ENCODE measurements at places on chromosomes 11 and 22.

DNA sequence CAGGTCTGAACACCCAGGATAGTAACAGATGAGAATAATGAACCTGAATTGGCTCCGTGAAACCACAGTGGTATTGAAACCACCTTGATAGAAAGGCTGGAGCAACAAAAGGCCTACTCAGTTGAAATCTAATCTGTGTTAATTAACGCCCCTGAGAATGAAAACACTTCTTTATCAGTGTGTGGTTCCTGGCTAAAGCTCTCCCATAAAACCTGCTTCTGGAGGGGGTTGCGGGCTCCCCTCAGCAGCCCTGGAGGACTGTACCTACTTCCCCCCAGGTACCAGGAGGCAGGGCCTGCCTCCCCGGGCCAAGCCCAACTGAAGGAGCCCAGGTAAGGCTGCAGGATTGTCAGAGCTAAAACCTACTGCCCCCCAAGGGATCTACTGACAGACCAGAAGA is 54.6 kb downstream of the PLEKHA7 start:
- no peak for DNase-seq

DNA sequence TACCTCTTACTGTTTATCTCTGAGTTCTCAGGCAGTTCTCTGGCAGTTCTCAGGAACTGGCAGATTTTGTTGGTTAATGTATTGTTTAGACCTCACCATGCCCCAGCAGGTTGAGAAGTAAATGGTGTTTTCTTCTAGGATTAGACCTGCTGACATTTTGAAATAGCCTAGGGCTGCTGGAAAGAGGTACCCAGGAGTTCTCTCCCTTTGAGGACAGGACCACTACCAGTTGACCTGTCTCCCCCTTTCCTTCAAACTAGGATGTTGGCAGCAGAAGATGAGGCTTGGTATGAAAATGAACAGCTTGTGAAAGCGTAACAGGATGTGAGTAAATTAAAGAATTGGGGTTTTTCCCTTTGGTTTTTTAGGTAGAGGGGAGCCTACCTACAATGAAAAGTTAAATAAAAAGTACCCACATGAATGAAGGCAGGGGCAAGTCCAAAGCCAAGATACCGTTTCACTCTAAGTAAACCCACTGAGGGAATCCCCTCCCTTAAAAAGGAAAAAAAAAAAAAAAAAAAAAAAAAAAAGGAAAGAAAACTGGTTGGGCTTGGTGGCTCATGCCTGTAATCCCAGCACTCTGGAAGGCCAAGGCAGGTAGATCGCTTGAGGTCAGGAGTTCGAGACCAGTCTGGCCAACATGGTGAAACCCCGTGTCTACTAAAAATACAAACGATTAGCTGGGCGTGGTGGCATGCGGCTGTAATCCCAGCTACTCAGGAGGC is 96.2 kb downstream of the PDHX start:
- DNase-seq, result peak; percentile 43

DNA sequence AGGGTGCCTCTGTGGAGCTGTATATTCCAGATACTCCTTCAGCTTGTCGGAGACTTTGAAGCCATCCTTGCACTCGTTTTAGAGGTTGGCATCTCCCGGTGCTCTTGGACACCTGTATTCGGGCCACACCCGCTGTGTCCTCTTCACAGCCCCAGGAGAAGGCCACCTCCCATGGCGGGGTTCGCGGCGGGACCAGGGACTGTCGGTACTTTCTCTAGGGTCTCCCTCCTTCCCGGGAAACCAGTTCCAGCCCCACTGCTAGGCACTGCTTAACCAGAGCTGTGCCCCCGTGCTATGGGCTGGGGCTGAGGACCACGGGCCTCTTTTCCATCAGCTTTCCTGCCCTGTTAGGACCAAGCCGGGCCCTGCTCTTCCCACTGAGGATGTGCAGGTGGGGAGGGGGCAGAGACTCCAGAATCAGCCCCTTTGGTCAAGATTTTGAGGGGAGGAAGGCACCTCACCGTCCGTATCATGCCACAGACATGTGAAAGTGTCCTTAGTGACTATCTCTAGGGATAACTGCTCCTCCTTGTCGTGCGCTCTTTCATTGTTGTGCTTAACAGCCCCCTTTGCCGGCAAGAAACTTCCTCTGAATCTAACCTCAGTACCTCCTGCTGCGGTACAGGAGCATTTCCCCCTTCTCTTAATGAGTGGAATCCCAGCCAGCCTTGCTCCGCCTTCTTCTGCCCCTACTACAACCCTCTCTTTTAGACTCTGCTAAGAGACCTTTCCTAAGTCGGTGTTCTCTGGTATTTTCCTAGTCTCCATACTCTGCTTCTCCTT is 1.2 kb upstream of the B3GAT1 start:
- no peak for DNase-seq

DNA sequence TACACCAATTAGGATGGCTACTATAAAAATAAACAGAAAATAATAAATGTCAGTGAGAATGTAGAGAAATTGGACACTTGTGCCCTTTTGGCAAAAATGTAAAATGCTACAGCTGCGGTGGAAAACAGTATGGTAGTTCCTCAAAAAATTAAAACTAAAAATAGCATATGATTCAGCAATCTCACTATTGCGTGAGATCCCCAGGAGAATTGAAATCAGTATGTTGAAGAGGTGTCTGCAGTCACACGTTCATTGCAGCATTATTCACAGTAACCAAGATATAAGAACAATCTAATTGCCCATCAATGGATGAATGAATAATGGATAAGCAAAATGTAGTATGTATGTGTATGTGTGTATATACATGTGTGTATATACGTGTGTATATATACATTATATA is 6.8 kb downstream of the OR52N2 start:
- no peak for DNase-seq

GRCh38 chr11:94638902-94639373 is 71.8 kb downstream of the PIWIL4 start:
- DNase-seq, result no peak

DNA sequence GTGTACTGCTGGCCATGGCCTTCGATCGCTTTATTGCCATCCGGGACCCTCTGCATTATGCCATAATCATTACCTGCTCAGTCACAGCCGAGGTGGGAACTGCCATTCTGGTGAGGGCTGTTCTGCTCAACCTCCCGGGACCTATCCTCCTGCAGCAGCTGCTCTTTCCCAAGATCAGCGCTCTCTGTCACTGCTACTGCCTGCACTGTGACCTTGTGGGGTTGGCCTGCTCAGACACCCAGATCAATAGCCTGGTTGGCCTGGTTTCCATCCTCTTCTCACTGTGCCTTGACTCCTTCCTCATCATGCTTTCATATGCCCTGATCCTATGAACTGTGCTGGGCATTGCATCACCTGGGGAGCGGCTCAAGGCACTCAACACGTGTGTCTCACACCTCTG is 24.9 kb upstream of the TRIM21 start:
- DNase-seq, result no peak

DNA sequence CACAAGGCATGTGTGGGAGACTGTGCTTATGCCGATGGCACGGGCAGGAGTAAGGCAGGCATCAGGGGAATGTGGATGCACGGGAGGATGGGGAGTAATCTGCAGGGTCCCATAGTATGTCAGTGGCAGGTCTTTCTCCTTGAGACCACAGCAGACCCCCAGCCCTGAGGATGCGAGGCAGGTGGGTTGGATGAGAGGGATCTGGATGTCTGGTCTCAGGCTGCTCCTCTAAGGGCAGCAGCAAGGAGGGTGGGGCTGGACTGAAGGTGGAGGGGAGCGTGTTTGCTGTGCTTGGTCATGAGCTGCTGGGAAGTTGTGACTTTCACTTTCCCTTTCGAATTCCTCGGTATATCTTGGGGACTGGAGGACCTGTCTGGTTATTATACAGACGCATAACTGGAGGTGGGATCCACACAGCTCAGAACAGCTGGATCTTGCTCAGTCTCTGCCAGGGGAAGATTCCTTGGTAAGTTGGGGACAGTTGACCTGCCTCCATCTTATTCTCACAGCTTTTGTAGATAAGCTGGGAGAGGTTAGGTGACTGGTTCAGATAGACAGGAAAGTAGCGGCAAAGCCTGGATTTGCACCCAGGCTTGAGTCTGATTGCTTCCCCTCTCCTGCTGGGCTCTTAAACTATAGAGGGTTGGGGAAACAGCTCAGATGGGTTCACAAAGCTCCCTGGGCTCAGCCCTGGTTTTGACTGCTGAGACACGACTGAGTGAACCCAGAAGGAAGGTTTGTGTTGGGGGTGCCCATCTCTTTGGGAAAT is at the start of gene APOL1:
TSS of gene APOL1 (plus strand) at position 380 of the 769 bp plus-strand sequence. CDS start 1,823 bp downstream, outside the sequence.
- peak; percentile 32 for DNase-seq

DNA sequence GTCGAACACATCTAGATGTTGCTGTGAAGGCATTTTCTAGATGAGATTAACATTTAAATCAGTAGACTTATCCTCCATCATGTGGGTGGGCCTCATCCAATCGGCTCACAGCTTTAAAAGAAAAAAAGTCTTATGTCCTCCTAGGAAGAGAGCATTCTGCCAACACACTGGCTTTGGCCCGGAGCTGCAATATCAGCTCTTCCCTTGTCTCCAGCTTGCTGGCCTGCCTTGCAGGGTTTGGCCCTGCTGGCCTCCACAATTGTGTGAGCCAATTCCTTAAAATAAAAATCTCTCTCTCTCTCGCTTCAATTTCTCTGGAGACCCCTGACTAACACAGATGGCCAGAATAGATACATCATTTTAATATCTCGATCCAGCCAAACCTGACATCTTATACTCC is 13.1 kb upstream of the ABCC8 start:
- no peak for DNase-seq

GRCh38 chr11:116910378-116910777 is 73.0 kb upstream of the APOA1 start:
- DNase-seq, result no peak

GRCh38 chr11:123211981-123212380 is 16.9 kb upstream of the CLMP start:
- no peak for DNase-seq

DNA sequence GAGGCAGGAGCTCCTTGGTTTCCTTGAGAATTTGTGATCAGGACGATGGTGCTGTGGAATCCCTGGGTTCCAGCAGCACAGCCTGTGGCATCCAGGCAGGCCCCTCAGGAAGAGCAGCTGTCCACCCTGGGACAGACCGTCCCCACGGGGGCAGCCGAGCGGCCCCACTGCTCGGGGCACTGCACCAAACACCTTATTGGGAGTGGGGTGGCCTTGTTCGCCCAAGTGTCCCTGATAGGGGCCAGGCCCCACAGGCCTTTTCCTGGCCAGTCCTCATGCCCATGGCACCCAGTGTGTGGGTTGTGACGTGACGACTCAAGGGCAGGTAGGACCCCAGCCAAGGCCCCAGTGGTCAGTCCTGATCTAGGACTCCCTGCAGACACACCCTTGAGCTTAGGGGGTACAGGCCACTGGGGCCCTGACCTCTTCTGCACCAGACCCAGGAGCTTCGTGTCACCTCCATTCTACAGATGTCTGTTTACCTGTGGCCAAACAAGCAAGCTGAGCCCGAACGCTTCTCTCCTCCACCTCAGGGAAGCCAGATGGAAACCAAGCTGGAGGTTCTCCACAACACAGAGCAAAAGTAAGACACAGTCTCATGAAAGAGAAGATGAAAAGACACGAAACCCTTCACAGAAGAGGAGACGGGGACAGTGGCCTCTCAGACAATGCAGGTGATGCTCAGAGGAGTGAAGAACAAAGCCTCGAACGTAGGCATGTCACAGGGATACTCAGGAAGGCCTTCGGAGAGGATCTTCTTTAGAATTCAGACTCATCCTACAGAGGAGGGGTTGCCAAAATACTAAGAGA is 1.6 kb upstream of the BRD1 start:
- DNase-seq, result no peak

DNA sequence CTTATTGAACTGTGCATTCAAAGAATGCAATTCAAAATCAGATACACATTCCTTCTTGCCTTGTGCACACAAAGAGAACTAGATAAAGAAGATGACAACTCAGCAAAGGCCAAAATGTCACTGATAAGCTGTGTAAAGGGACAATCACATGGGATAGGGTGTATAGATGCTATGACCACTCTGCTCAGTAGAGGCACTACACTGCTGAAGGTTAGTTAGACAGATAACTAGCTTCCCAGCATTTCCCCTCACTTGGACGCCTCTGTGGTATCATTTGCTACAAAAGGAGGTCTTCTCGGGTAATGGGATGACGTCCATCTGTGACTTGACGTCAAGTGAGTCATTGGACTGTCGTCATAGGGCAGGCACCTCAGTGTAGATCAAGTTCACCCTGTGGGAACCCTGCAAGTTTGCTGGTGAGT is 424.9 kb upstream of the CCDC90B start:
- no peak for DNase-seq

- DNase-seq, result no peak
These were observed 37.1 kb upstream of the SLC37A2 start for GRCh38 chr11:125025968-125026367.

GRCh38 chr11:102530558-102530957 is at the start of gene MMP7:
TSS of gene MMP7 (minus strand) at chr11:102530747. CDS start at chr11:102530700, 47 bp downstream.
- DNase-seq, result no peak

GRCh38 chr11:65891219-65892136 is 1.0 kb downstream of the CCDC85B start:
- no peak for DNase-seq

GRCh38 chr22:24153353-24153752 is 27.9 kb upstream of the SUSD2 start:
- no peak for DNase-seq

DNA sequence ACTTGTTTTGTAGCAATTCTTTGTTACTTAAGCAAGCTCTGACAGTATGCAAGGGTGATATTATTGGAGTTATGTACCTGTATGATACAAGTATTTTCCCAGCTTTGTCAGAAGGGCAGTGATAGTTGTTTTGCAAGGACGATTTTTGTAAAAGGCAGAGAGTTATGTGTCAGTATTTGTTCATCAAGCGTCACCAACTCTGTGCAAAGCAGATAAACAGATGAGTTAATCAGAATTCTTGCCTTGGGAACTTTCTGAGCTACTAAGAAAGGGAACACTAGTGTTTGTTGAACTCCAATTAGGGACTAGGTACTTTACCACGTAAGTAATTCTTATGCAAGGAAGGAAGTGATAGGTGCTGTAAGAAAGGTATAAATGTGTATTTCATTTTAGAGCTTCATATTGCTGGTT is 1.4 kb downstream of the USP47 start:
- peak; percentile 8 for DNase-seq

DNA sequence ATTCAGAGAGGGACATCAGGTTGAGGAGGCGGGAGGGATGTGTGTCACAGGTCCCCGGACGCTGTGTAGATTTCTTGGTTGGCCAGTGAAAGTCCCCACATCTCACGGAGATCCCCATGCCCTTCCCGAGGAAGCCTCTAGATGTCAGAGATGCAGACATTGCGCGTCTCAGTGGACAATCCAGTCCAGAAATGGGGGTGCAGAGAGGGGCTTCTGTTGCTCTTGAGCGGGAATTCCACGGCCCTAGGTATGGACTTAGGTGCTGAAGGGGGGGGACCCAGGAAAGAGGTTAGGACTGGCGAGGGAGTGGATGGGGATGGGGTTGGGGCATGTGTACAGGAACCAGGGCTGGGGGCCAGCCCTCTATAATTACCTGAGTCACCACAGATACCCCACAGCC is 7.0 kb downstream of the THY1 start:
- DNase-seq, result no peak

DNA sequence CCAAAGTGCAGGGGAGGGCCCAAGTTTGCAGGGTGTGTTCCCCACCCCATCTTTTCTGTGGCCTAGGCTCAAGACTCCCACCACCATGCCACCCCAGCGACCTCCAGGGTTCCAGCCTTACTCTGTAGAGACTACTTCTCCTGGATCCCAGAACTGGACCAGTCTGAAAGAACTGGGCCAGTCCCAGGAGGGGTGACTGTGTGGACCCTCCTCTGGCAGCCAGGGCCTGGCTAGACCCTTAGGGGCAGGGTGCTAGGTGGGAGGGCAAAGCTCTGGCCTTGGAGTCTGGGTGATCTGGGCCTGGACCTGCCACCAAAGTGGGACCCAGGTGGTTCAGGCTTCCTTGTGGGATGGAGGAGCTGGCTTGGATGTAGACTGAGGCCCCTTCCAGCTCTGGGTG is 41.8 kb upstream of the ACCSL start:
- DNase-seq, result no peak

GRCh38 chr11:131609921-131610320 is 239.5 kb downstream of the NTM start:
- DNase-seq, result no peak
